Amygdala (tissue), 56 donors: ENCODE measurements at places on chromosomes 6 and 20.

GRCh38 chr20:24733416-24733815, 215.7 kb upstream of the CST7 start:
- no peak for DNase-seq

- DNase-seq, result no peak
Measured at GRCh38 chr6:11423667-11424066, 113.9 kb upstream of the TMEM170B start.

DNA sequence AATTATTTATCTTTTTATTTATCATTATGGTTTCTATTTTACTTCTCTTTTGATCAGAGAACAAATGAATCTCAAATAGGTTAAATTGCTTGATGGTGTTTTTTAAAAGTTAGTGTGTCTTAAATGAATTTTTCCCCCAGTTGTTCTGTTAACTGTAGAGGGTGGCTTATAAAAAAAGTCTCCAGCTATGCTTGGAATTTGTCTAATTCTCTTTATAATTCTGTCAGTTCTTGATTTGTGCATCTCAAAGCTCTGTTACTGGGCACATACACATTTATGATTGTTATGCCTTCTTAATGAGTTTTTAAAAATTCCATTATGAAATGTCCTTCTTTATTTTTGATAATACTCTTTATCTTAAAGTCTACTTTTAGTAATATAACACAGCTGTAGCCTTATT, 58.0 kb downstream of the LIN28B start:
- no peak for DNase-seq

DNA sequence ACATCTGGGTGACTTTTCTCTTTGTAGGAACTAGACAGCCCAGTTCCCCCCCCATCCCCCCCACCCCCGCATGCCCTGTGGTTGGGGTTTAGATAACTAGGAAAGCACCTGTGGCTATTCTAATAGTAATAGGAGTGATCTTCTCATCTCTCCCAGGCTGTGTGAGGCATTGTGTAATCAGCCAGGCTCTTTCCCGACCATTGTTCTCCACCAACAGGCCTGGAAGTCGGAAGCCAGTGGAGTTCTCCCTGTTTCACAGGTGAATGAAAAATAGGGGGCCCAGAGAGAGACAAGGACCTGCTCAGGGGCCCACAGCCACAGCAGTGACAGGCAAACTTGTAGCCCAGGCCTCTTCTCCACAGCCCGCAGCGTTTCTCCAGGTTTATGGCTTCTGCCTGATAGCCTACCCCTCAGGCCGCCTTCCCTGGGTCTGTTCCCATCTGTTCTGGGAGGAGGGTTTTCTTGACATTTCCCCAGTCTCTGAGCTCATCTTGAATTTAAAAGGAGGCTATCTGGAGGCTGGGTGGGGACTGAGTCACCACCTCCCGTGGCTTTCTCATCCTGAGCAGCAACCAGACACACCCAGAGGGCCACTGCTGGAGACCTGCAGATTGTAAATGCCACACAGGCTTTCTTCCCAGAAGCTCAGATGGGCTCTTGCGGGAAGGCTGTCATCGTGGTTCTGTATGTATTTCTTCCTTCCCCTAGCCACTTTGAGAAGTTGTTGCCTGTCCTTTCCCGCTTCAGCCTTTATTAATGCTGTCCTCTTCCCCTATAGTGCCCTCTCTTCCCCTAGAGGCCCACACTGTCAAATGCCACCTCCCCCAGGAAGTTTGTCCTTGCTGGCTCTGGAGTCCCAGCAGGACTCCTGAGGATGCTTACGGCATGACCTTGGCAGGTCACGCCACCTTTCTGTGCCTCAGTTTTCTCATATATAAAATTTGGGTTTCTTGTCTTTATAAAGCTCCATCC, 75.9 kb upstream of the MYL9 start:
- no peak for DNase-seq

DNA sequence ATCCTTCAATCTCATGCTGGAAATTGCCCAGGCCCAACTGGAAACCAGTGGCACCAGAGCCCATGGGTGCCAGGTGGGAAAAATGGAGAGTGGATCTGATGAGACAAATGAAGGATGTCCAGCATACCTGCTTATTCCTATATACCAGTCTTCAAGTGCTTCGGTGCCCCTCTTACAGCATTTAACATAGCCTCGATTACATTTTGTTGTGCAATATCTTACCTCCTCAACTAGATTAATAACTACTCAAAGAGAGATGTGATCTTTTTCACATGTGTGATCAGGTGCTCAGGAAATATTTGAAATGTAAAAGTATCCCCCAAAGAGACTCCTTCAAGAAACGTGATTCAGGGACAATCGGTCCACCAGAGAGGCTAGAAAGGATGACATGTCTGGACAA, 4.8 kb upstream of the ANKRD66 start:
- no peak for DNase-seq

GRCh38 chr6:94269256-94269655, 849.9 kb upstream of the EPHA7 start:
- no peak for DNase-seq

GRCh38 chr20:59165891-59166709, 2.5 kb downstream of the ZNF831 start:
- DNase-seq, result no peak

DNA sequence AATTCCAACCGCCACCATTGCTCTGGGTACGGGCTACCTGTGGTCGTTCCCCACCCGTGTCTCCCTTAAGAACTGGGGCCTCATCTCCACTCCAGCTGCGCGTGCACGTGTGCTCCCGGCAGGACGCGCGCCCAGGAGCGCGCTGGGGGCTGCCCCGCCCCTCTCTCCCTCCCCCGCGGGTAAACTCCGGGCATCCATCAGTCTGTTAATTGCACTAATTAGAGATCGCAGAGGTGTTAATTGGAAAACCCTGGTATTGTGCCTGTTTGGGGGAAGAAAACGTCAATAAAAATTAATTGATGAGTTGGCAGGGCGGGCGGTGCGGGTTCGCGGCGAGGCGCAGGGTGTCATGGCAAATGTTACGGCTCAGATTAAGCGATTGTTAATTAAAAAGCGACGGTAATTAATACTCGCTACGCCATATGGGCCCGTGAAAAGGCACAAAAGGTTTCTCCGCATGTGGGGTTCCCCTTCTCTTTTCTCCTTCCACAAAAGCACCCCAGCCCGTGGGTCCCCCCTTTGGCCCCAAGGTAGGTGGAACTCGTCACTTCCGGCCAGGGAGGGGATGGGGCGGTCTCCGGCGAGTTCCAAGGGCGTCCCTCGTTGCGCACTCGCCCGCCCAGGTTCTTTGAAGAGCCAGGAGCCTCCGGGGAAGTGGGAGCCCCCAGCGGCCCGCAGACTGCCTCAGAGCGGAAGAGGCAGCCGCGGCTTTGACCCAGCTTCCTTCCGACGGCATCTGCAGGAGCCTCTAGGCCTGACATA, 14.4 kb downstream of the FOXP4 start:
- no peak for DNase-seq

DNA sequence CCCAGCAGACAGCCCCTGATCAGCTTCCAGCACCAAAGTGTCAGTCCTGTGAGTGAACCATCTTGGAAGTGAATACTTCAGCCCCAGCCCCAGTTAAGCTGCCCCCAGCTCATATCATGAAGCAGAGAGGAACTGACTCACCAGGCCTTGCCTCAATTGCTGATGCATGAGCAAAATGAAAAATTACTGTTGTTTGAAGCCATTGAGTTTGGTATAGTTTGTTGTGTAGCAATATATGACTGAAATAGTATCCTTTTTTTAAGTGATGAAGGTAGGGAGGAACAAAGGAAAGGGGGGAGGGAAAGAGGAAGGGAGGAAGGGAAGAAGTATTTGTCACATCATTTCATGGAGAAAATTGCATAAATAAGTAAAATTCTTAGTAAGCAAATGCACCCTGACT, 266.4 kb downstream of the MAFB start:
- no peak for DNase-seq

- no peak for DNase-seq
Measured at GRCh38 chr6:72856801-72857200, 234.9 kb downstream of the KCNQ5 start.

GRCh38 chr6:3991941-3992340, 87.0 kb downstream of the FAM217A start:
- DNase-seq, result no peak

GRCh38 chr6:146312608-146313007, 231.0 kb upstream of the RAB32 start:
- no peak for DNase-seq

- DNase-seq, result no peak
Measured at GRCh38 chr6:46900266-46900665, 21.5 kb downstream of the ADGRF5 start.

DNA sequence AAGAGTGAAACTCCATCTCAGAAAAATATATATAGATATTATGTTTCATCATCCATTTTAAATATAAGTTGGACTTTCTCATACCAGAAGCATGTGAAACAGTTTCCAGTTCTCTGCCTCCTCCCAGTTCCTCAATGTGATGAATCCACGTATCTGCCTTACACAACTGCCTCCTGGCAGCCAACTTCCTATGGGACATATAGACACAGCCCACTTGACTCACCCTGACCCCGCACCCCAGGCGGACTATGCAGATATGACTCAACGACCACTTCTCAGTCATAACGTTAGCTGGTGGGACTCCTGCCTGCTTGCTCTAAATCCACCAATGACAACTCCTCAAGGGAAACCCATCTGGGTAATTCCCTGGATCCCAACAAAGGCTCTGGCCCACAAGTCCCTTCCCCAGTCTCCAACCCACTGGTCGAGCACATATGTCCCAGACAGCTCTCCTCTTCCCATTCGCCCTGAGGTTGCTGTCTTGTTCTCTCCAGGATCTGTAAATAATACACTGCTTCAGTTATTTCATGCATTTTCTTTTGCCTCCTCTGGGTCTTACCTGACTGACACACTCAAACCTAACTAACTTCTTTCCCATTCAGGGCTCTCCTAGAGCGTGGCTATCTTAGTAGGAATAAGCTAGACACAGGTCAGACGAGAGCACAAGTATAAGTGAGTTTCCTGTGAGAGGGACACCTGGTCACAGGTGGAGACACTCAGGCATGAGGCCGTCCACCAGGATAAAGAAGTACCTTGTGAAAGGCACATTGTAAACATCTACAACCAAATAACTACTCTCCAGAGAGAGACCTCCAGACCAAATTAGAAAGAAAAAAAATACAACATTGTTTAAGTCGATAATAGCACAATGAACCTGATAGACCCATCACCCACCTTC, 548.5 kb downstream of the CD83 start:
- DNase-seq, result no peak

DNA sequence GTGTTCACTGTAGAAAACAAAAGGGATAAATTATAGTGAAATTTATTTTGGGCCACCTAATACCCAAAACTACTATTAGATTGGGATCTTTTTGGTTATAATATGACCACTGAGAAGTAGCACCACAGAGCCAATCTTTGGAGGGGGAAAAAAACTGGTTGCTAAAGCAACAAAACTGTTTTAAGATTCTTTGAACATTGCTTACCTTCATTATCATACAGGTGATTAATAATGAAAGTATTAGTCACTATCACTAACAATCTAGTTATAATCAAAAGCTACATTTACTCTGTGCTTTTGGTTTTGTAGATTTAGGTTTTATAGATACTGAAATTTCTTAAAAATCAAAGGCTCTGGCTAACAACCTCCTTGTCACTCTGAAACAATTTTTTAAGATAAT, 31.7 kb downstream of the STX7 start:
- no peak for DNase-seq

- peak; percentile 52 for DNase-seq
Measured at GRCh38 chr20:34938466-34939163, 17.0 kb downstream of the GSS start.

GRCh38 chr6:109978174-109979032, at the start of gene GPR6:
GPR6 (plus strand) TSS chr6:109978311; CDS start chr6:109979113, 802 bp downstream.
- DNase-seq, result peak; percentile 16

GRCh38 chr6:3749067-3749841, 2.3 kb downstream of the PXDC1 start:
- no peak for DNase-seq

GRCh38 chr20:45822857-45823256, 4.3 kb downstream of the TNNC2 start:
- DNase-seq, result no peak

- DNase-seq, result no peak
Measured at GRCh38 chr6:87767478-87767877, 65.4 kb upstream of the AKIRIN2 start.

- no peak for DNase-seq
Measured at GRCh38 chr6:161101517-161101916, 109.9 kb downstream of the MAP3K4 start.

DNA sequence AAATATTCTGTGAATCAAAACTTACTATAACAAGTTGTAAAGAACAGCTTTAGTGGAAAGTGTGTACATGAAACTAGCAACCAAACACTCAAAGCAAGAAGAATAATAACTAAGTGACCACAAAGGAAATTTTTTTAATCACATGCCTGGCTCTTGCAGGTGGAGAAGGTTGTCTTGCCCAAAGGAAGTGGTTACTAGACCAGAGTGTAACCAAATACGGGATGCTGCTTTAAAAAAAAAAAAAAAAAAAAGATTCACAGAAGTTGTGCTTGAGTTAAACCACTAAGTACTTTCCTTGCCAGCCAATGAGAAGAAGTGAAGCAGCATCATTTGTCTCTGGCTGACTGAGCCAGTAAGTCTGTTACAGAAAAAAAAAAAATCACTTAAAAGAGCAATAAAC, 19.1 kb upstream of the HLA-DQB1 start:
- no peak for DNase-seq

- no peak for DNase-seq
Measured at GRCh38 chr20:62039738-62040137, 25.9 kb downstream of the TAF4 start.

DNA sequence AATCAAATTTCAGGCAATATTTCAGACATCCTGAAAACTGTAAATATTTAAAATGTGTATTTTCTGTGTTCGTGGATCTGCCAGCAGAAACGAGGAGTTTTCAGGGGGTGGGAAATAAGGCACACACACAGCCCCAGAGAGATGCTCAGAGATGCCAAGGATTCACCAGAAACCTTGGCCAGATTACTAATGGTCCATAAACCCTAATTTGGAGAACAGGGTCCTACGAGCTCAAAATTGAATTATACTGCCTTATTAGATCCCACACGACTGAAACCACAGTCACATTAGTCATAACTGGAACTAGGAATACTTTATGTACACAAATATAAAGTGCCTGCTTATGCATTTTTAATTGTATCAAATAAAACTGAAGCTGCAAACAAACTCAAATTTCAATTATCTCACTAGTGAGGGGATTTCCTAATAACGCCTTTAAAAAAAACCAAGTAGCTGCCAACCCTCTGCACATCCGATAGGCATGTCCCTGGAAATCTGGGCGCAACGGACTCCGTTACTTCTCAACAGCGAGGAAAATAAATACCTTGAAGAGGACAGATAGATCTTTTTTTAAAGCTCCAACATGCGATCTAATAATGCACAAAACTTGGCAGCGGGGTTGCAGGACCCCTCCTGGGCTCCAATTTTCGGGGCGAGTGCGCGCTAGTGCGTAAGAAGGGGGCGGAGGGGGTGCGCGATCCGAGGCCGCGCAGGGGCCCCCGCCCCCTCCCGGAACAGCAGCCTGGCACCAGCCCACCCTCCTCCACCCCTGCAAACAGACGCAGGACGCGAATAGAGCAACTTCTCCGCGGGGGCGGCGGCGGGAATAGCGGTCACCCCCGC, 897 bp downstream of the CHD6 start:
- no peak for DNase-seq

DNA sequence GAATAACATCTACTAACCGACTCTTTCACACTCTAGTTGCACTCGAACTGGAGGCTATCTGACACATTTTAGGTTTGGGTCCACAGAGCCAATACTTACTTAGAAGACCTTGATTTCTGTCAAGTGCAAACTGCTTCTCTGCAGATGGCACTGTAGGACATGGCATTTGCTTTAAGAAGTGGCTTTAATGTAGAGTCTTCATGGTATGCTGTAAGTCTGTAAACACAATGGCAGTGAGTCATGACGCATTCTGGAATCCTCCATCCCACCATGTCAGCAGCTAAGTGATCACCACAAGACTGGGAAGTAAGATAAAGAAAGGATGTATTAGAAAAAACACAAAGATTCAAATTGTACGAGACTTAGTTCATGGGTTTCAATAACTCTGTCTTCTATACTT, 377.0 kb upstream of the NOX3 start:
- DNase-seq, result no peak
